ENCODE measurements at places on chromosomes 12 and 14.

DNA sequence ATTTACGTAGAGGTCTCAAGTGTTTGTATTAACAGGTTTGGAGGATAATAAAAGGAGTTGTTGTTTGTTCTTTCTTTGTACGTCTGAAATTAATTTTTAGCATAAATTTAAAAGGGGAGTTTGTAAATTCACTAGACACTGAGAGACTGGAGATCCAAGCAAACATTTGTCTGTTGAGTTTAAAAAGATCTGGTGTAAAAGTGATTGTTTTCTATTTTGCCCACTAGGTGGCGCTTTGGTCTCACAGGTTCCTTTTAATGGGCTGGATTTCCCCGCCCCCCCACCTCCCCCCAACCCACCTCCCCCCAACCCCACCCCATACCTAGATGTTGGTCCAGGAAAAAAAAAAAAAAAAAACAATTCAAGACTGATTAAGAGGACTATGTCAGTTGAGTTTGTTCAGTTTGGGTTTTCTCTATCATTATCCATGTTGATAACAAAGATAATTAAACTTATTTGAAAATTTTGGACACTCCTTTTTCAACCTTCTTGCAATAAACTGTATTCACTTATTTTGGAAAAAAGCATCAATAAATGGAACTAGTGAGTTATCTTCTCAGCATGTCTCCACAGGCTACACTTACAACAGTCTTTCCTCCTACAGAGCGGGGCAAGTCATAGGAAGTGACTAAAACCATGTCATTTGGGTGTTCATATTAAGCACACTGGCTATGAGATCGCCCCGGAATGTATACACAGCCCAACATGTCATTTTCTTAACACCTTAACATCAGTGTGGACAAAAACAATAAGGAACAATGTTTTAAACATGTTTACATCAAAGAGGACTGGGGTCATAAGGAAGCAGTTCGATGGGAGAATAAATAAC, 841.1 kb downstream of the NRXN3 start:
- DNase-seq, result peak; percentile 35

DNA sequence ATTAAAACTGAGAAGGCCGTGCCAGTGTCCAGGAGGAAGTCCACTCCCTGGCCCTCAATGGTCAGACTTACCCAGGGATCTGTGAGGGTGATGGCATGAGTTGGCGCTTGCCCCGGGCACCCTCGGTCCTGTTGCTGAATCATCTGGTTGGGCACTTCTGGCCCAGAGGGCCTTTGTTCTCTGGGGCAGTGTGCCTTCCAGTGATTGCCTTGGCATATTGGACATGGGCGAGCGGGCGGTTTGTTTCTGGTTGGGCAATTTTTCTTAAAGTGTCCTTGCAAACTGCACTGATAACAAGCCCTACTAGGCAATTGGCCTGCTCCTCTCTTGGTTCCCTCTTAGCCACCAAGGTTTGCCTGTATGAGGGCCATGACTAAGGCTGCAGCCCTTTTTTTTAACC, 69.5 kb upstream of the ZDHHC17 start:
- DNase-seq, result no peak

DNA sequence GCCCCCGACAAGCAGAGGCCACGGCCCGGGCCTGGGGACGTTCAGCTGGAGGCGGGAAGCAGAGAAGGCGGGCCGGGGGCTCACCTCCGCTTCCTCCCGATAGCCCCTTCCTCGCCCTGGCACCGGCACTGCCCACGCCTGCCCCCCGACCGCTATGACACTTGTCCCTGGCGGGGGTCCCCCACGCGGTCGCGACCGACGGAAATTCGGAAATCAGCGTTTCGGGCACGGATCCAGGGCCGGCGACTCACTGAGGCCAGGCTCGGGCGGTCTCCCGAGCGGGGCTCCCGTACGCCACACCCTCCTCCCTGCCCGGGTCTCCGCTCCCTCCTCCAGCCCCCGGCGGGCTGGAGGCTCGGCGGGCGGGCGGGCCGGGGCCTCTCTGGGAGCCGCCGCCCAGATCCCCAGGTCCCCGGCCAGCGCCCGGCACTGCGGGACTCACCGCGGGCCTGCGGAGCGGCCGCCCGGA, 581 bp downstream of the PITPNM2 start:
- DNase-seq, result peak; percentile 41

- DNase-seq, result no peak
Measured at GRCh38 chr14:88454886-88455285, 69.4 kb downstream of the SPATA7 start.

DNA sequence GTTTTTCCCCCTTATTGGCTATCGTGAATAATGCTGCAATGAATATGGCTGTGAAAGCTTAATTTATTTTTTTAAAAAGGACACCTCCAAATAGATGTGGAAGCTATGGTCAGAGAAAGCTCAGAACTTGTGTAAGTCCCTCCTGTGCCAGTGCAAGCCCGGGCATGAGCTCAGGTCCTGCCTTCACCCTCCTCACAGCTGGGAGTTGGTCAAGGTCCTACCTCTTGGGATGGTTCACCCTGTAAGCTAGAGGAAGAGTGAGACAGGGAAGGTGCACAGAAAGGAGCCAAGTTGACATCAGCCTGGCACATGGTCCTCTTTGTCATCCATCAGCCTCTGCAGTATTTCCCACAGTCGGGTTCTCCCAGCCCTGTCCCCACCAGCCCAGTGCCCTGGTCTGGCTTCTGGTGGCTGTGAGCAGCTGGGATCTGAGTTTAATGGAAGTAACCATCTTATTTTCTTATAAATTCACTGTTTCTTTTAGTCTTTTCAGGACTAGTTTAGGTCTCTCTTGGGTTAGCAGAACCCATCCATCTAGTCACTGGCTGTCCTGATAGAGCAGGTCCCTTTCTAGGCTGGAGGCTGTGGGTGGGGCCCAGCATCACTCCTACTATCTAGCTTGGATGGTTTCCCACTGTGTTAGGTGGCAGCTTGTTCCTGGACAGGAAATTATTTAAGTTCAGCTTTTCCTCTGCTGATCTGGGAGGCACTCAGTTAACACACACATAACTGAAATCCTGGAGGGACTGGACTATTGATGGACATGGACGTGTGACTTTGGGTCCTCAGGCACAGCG, 11.8 kb upstream of the PLEKHG3 start:
- DNase-seq, result no peak

- DNase-seq, result no peak
Measured at GRCh38 chr12:62146318-62146717, 113.9 kb upstream of the USP15 start.

DNA sequence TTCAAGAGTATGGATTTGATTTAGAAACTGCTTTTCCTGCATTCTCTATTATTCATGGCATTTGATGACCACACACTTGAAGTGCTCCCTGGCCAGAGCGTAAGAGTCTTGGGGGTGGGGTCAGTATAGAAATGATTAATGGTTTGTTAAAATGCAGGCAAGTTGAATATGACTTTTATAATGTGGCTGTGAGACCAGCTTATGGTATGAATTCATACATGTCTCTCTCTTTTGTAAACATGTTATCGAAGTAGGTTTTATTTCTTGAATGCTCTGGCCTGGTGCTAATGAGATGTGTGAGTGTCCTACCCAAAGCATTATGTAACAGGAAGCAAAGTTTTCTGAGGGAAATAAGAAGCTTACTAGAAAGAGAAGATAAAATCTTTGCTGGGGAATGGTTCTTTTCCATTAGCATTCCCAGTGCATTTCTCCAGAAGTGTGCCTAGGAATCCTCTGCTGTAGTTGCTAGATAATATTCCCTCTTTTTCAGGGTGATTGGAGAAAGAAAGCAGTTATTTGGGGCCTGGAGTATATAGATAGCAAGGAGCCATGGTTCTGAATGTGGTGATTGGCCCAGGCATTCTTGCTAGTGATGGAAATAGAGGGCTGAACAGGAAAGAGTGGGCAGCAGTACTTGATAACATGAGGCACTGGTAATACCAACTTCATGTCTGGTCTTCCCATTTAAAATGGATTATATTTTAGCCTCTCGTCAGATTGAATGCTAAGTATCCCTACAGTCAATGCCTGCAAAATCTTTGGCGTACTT, 289.7 kb downstream of the RAD51B start:
- no peak for DNase-seq

GRCh38 chr14:52821805-52822250, 30.4 kb upstream of the GNPNAT1 start:
- DNase-seq, result no peak

GRCh38 chr12:114302606-114303315, 103.2 kb downstream of the TBX5 start:
- DNase-seq, result no peak

Measured in brain (organoid and tissue), 16 donors.